Fibroblast of skin of left biceps (primary cell): ENCODE measurements at places on chromosomes 5 and 9.

GRCh38 chr5:181182651-181183050 lies 22.3 kb downstream of the TRIM7 start:
- no peak for DNase-seq

GRCh38 chr9:109088221-109088620 lies 31.5 kb downstream of the TMEM245 start:
- DNase-seq: no peak

- no peak for DNase-seq
These were observed at the start of gene ADCY2 for GRCh38 chr5:7395947-7396712. Gene ADCY2 (plus strand): TSS chr5:7396138. CDS start chr5:7396297, 159 bp downstream.

- no peak for DNase-seq
These were observed 19.9 kb upstream of the LPCAT1 start for GRCh38 chr5:1543398-1544293.

GRCh38 chr5:152147286-152147685 lies 222.6 kb upstream of the GLRA1 start:
- no peak for DNase-seq

DNA sequence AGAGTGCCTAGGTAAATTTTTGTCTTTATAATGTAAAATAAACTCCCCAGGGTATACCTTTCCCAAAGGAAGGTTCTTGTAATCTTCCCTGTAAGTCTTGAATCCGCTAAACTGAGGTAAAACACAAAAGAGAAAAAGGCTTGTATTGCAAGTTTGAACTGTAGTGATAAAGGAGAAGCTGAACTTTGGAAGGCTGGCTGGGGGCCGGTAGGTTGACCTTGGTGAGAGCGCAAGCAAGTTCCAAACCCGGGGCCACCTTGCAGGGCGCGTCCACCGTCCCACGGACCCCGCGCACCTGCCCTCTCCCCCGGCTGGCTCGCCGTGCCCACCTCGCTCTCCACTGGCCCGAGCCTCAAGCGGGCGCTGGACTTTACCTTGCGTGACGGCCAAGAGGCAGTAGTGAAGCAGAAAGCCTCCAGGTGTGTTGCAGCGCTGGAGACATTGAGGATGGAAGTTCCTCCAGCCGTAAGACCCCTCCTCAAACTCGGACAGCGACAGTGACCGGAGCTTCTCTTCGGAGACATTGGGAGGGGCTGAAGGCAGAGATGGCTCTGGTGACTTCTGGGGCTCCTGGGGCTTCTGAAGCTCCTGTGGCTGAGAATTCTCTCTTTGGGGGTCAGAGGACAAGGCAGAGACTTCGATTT lies 428 bp downstream of the SLCO4C1 start:
- DNase-seq: no peak

- no peak for DNase-seq
These were observed 5.9 kb downstream of the PCDHB6 start for GRCh38 chr5:141155540-141156374.

DNA sequence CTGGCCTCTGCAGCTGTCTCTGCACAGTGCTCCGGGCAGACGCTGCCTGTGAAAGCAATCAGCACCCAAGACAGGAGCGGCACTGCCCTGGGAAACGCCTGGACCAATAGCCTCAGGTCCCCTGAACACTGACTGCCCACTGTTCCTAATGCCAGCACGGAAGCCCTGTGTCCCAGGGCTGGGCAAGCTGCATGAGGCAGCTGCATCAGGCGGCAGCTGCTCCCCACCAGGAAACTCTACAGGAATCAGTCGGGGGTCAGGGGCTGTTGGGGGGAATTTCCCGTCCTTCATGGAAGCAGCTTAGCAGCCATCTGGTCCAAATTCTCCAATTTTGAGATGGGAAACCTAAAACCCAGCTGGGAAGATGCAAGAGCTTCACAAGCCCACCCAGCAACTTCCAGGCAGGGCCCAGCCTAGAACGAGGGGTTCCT lies 118.6 kb downstream of the VAV2 start:
- DNase-seq: no peak

DNA sequence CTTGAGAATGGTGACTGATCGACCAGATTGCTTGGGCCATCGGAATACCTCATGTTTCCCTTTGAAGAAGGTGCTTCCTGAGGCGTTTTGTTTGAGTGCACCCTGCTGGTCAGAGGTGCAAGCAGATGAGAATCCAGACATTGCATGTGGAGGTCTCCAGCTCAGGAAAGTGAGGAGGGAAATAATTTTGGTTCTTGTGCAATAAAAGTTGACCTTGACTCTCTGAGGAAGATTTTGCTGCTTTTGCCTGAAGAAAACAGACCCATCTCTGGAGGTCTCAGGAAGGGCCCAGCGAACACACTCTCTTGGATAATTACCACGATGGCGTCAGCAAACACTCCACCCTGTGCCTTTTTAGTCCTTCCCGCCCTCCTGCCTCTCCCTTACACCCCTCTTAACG lies 69.7 kb downstream of the GRAMD2B start:
- no peak for DNase-seq

DNA sequence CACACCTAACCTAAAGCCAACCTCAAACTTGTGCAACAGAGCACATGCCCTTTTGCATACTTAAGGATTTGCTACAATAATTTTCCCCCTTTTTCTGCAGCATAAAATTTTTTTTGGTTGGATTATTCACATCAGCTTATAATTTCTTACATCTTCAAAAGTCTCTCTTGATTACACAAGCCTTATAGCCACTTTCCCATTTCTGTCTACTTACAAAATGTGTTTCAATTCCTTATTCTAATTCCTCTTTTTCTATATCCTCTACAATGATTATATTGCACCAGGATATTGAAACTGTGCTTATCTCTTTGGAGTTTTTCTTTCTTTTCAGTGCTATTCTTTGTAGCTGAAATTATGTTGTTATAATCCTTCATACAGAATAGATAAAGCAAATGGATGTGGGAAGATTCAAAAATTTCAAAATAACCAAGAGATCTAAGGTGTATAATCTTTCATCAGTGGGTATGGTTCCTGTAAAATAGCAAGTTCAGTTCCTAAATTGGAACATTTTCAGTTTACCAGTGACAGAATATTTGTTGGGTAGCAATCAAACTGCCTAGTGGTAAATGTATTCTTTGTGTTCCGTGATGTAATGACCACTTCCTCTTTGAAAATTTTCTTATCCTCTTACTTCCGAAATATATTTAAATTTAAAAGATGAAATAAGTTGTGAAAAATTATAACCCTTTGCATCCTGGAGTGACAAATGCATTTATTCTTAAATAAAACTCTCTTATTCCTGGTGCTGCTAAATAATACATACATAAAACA lies 386.8 kb upstream of the CHD1 start:
- no peak for DNase-seq

DNA sequence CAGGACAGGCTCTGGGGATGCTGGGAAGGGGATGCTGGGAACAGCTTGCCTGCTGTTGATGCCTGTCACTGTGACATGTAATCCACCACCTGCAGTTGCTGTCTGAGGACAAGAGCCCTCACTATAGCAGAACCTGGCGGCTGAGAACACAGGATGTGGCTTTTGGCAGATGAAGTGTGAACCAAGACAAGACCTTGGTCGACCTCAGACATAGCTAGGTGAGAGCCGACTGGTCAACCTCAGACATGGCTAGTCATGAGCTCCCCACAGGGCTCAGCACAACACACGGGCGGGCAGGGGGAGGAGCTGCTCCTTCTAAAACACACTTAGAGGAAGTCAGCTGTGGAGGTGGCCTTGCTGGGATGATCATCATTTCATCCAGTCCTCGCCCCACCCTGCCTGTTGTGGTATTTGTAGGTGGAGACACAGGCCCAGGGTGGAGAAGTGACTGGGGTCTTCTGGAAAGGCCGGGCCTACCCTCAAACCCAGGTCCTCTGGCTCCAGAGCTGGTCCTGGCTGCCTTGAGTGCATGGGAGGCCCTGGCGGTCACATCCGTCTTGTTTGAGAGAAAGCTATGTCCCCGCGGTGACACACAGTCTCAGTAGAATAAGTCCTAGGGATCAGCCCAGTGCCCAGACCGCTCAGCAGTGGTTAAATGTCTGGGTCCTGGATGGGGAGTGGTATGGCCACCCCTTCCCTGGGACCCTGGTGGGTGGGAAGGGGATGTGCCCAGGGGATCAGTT lies 6.1 kb downstream of the SUSD3 start:
- DNase-seq: no peak

DNA sequence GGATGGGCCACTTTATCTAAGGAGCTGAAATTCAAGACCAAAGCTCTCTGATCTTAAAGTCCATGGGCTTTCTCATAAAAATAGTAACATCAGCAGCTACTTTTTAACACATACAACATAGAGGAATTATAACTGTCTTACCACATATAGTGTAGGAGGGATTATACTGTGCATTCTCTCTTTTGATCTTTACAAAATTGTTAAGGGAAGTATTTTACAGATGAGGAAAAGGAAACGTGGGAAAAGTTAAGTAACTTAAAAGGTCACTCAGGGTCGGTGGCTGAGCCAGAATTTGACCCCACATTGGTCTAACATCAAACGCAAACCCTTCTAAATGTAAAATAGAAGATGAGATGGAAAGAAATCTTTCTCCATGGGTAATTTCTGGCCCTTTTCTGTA lies 38.4 kb downstream of the ZNF608 start:
- no peak for DNase-seq

DNA sequence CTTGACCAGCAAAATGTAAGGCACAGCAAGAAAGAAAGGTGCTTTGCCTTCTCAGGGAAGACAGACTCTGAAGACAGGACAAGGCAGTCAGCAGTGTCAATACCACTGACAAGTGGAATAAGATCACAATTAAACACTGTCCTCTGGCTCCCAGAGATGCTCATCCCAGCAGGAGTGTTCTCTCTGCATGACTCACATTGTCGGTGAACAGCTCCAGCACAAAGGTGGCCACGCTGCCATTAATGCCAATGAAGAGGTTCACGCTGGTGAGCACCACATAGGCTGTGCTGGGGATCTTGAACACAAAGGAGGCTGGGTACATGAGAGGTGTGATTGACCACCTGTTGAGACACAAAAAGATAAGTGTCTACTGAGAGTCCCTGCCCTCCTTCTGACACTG lies 31.9 kb downstream of the NIPSNAP3B start:
- DNase-seq: no peak

DNA sequence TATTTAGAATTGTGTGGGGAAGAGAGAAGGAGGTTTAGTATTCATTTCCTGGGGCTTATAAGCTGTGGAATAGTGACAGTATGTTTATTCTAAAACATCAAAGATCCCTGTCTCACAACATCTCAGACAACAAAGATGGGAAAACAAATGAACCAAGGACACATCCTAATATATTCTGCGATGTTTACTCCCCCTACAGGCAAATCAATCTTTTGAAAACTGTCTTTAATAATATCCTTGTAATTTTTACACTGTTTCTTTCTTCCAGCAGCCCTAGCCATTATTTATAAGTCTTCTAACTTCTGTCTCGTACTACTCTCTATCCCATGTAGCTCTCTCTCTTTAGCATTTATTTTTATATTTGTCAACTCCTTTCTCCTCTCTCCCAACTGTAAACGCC lies 33.5 kb upstream of the TMEM252 start:
- no peak for DNase-seq

DNA sequence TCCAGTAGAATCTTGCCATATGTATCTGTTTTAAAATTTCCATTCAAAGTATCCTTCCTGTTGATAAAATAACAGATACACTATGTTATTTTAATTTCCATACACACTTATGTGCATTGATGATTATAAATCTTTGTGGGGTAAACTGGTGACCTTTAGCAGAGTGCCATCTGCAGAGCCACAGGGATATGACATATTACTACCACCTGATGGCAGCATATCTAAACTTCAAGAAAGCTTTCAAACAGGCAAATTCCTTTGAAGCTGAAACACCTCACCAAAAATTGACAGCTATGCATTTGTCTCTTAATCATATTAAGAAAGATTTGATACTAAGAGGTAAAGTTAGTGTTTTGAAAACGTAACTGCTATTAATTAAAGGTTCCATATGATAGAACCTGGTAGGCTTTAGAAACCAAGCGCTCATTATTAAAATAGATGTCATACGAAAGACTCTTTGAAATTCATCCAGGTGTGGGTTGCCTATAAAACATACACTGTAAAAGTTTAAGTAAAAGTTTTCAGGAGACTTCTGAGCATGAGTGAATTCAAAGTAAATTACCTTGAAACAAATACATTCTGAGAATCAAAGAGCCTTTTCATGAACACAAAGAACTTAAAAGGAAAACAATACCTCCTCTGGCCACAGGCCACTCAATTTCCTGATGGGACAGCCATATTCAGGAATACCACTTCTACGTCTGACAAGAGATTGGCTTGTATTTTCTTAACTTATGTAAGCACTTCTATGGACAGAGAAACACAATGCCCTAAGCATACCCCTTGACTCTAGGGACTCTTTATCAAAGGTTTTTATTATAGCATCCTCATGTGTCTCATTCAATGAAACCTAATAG lies 93.3 kb downstream of the KIAA0825 start:
- DNase-seq: no peak

- DNase-seq: no peak
These were observed 3.0 kb downstream of the KIF12 start for GRCh38 chr9:114096041-114096511.

DNA sequence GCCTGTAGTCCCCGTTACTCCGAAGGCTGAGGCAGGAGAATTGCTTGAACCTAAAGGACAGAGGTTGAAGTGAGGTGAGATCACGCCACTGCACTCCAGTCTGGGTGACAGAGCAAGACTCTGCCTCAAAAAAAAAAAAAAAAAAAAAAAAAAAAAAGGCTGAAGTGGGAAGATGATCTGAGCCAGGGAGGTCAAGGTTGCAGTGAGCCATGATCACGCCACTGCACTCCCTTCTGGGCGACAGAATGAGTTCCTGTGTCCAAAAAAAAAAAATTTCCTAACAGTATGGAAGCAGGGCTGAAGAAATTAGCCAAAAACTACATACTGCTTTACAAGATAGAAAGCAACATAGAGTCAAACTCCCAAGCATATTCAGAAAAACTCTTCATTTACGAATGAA lies 132.8 kb downstream of the CPLANE1 start:
- no peak for DNase-seq

GRCh38 chr5:82766206-82766605 lies 311.0 kb downstream of the TMEM167A start:
- peak; percentile 23 for DNase-seq

GRCh38 chr5:92703976-92704375 lies 877.0 kb downstream of the NR2F1-AS1 start:
- no peak for DNase-seq

GRCh38 chr5:90248640-90249039 lies 160.9 kb downstream of the CETN3 start:
- DNase-seq: no peak

GRCh38 chr5:88390481-88390880 lies 121.8 kb upstream of the TMEM161B start:
- DNase-seq: no peak

- DNase-seq: no peak
These were observed 101.1 kb downstream of the MUSK start for GRCh38 chr9:110769667-110770066.

GRCh38 chr9:33159777-33160127 lies 7.4 kb downstream of the B4GALT1 start:
- DNase-seq: no peak
